ENCODE measurements at places on chromosomes 2 and 18.

DNA sequence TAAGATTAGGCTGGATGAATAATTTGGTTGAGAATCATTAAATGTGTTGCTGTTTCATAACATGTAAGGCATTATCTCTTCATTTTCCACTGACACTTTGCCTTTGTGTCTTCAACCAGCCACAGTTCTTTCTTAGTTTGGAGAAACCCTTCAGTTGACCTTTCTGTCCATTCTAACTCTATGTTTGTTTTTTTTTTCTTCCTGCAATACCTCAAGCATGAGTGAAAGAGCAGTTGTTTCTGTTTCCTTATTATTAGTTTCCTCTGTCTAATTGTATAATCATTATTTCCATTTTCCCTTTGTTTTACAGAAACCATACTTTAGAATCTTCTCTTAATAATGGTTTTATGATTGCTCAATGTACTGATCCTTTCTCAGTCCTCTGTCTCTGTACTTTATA lies 25.6 kb downstream of the HADHB start:
- DNase-seq: no peak

GRCh38 chr2:30956995-30957394 lies 149.7 kb upstream of the CAPN13 start:
- no peak for DNase-seq

- no peak for DNase-seq
Measured at GRCh38 chr18:5851998-5852397, 43.3 kb downstream of the TMEM200C start.

DNA sequence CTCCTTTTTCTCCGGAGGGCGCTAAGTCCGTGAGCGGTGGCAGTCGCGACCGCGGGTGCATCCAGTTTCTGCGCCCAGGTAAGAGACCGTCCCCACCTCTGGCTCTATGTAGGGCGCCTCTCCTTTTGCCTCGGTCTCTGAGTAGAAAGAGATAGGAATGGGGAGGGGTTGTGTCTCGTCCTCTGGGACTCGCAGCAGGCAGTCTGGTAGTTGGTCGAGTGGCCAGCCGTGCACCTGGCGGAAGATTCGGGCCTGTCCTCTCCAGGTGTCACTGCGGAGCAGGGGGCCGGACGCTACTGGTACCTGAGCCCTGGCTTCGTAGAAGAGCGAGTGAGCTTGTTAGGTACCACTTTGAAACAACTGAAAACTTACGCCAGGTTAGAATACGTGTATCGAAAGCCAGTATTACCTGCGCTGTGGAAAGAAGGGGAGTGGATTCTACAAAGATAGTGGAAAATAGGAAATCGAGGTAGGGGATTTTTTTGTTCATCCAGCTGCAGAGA lies 403 bp downstream of the MAP2 start:
- no peak for DNase-seq

- no peak for DNase-seq
Measured at GRCh38 chr18:58993260-58993659, 128.6 kb downstream of the ZNF532 start.

Measured in esophagus squamous epithelium (tissue), 5 donors.